ENCODE measurements at places on chromosomes 5 and 9.

- peak; percentile 37 for DNase-seq
Measured at GRCh38 chr5:89313044-89313443, 430.1 kb upstream of the MEF2C start.

GRCh38 chr9:138076650-138077009 is 199.0 kb downstream of the CACNA1B start:
- DNase-seq = no peak

GRCh38 chr9:127825319-127826051 is 22.8 kb downstream of the FPGS start:
- peak; percentile 40 for DNase-seq

DNA sequence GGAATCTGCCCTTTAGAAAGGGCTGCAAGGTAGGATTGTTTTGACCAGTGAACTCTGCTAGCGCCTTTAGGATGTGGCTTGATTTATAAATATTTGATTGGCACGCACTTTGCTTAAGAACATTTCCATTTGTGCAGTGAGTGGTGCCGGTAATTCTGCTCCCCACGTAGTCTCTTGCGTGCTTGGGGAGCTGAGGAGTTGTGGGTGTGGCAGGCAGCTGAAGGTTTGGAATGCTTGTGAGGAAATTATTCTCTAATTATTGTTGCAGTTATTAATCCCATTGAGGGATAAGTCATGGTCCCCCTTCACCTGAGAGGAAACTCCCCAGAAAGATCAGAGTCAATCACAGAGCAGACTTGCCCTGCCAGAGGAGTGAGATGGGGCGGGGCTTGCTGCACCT is 76.7 kb downstream of the FGF1 start:
- DNase-seq = no peak

GRCh38 chr9:127815512-127816361 is 13.1 kb downstream of the FPGS start:
- DNase-seq = no peak

DNA sequence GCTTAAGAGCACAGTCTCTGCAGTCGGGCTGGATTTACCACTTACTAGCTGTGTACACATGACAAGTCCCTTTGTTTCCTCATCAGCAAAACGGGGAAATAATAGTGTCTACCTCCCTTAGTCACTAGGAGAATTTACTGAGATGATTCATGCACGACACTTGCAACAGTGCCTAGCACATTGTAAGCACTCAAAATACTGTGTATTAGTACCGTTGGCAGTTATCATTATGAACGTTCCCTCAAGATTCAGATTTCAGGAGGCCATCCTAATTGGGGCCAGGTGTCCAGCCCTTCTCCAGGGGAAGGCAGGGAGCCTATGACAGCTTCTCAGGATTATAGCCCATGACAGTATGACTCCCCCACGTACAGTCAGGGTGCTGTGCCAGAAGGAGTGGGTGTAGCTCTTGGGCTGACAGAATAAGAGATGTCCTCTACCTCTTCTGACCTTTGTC is 164.3 kb downstream of the DOCK2 start:
- DNase-seq = no peak

GRCh38 chr5:1247811-1248210 is 22.6 kb downstream of the SLC6A18 start:
- no peak for DNase-seq

DNA sequence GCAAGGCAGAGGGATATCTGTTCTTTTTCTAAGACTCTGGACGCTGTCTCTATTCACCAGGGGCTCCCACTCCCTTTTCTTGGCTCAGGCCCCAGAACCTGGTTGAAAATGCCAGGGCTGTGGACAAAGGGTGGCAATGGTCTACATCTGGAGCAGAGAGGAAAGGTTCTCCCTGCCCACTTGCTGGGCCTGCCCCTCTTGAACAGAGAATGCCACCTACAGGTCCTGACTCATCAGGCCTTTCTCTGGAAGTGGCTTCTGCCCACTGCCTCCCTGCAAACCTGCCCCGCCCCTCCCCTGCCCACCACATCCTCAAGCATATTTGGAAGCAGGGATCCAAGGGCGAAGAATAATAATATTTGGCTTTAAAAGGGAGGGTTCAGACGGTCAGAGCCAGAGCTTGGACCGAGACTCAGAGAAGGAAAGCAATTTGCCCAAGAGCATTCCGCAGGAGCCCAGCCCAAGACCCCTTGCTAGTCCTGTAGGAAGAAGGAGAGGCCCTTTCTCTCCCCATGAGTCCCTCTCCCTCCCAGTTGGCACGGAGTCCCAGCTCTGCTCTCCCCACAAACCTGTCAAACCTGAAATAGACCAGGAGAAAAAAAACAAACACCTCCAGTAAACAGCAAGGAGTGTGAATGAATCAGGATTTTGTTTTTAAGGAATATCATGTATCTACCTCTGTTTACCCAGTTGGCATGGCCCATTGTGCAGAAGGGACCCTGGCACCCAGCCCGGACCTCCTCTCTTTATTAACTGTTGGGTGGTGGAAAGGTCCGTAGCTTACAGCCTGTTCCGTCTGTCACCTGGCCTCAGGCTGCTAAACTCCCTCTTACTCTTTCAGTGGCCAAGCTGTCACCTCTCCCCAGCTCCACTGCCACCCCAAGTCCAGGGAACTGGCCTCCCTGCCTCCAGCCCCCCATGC is 37.7 kb upstream of the STXBP1 start:
- DNase-seq = peak; percentile 54

GRCh38 chr5:82624062-82624461 is 345.9 kb upstream of the RPS23 start:
- DNase-seq = no peak

- no peak for DNase-seq
Measured at GRCh38 chr5:5313101-5313635, 109.3 kb upstream of the ICE1 start.

DNA sequence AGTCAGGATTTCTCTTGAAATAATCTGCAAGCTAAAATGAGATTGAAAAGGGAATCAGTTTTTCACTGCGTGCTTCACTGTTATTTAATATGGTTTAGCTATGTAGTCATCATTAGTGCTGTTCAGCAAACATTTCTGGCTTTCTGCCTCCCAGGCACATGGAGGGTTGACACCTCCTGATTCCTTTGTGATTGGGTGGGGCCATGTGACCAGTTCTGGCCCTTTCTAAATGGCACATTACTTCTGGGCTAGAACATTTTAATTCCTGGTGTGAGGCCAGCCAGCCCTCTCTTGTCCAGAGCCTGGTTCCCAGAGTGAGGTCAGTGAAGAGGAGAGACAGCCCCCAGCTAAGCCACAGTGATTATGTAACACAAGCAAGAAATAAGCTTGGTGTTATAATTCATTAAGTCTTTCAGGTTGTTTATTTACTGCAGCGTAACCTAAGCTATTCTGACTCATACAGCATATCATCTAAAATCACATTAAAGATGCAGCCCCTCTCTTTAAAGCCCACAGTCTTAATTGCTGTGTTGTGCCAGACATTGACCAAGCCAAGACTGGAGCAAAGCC is 17.4 kb upstream of the ARSI start:
- DNase-seq = no peak

GRCh38 chr9:121783111-121783510 is 131.7 kb downstream of the DAB2IP start:
- no peak for DNase-seq

DNA sequence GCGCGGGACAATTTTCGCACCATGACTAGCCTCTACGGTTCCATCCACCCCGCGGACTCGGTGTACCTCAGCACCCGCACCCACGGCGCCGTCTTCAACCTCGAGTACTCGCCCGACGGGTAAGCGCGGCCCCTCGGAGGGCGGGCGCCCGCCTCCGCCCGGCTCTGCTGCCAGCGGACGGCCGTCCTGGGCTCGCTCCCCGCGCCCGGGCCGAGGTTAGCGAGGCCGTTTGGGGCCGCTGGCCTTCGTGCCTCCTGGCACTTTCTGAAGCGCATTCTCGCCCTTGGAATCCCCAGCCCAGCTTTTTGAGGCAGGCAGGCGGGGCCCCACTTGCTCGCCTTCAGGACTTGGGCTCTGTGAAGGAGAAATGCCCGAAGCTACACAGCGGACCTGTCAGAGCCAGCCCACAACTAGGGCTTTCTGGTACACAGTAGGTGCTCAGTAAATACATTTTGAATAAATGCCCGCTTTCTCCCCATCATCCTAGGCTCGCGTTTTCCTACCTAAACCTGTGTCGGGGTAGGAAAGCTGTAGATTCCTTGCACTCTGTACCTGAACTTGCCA is 772 bp downstream of the DCAF10 start:
- no peak for DNase-seq

DNA sequence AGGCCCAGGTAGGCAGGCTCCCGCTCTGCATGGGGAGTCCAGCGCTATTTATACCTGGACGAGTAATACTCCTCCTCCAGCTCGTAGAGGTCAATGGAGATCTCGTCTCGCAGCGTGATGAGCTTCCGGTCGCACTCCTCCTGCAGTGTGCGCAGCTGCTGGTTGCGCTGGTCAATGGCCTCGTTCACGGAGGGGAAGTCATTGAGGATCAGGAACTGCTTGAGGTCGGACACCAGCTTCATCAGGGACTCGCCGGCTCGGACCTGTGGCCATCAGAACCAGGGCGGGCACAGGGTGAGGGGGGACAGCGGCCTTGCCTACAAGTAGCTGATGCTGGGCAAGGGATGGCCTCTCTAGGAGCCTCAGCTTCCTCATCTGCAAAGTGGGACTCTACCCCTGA is 3.9 kb downstream of the MED22 start:
- DNase-seq = no peak

- DNase-seq = no peak
Measured at GRCh38 chr5:4704951-4705350, 435.2 kb upstream of the ADAMTS16 start.

- DNase-seq = no peak
Measured at GRCh38 chr5:148412124-148412523, 28.4 kb downstream of the FBXO38 start.

DNA sequence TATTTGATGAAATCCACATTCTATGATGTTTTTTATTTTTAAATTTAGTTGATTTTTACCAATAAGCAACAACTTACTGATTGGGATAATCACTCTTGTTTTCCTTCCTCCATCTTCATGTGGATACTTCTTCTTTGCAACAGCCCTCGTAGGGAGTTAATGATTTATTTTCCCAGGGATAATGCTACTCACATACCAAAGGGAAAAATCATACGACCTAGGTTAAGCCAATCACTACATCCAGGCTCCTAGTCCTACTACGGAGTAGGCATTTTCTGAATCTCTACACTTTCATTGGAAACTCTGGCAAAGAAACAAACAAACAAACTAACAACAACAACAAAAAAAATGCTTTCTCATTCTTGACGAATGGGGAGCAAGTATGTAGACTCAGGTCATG is 663.4 kb downstream of the PTPRD start:
- no peak for DNase-seq

GRCh38 chr9:122029898-122030297 is 63.2 kb downstream of the TTLL11 start:
- no peak for DNase-seq

DNA sequence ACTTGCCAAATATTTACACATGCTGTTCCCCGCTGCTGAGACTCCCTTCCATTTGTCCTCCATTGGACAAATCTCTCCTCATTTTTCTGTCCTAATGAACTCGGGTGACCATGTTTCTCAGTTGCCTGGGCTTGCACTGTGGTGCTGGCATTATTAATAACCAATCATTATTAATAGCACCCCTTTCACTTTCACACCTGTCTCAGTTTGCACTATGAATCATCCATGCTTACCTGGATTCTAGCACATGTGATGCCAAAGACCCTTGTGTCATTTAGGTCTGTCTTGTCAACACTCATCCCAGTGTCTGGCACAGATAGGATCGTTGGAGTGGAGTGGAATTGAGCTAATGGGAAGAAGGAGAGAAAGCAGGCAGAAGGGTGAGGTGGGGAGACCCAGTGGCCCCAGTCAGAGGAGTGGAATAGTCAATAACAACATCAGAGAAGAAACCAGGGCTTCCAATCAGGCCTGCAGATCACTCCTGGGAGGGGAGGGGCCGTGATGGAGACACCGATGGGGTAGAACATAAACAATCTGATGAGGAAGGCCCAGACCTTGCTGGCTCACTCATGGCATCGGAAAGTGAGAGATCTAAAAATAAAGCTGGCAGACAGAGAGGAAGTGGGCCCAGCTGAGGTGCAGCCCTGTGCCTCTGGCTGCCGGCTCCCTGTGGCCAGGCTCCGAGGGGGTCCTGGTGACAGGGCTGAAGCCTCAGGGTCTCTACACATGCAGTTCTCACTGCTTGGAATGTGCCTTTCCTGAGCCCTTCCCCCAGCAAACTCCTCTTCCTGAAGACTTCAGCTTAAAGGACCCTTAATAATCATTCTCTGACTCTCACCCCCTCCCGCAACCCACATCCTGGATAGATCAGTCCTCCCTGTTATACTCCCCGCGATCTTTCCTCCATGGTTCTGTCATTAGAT is 33.5 kb upstream of the CRB2 start:
- no peak for DNase-seq

DNA sequence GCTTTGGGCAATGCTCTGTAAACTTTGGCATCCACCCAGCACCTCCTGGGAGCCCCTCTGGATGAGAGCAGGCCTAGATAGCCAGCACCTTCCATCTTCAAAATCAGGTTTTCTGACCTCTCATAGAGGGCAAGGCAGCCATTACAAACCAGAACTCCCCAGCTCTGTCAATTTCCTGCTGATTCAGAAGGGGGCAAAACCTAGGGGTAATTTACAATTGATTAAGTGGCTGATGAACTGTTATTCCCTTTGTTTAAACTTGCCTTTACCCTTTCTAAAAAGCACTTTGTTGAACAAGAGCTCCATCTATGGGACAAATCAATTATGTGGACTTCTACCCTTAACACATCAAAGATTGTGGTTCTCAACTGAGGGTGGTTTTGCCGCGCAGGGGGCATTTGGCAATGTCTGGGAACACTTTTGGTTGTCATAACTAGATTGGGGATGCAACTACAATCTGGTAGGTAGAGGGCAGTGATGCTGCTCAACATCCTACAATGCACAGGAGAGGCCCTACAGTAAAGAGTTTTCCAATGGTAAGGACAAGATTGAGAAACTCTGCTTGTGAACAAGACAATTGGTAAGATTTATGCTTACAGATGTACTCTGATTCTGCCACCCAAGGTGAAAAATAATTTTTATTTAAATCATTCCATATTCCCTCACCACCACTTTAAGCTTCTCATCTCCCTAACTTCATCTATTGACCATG is 184.1 kb downstream of the MARCHF11 start:
- DNase-seq = peak; percentile 30

DNA sequence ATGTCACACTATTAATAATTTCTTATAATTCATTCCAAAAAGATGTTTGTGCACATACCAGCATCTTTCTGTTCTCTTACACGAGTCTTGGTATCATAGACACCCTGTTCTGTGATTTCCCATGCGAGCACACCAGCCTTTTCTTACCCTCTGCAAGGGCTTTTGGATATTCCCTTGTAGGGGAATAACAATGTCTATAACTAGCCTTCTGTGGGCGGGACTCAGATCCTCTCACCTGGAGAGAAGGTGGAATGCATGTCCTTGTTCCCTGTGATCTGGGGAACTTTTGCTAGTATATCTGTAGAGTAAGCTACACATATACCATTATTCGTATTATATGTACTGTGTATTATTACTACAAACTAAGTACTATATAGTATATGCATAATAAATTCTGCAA is 44.8 kb downstream of the EHMT1 start:
- no peak for DNase-seq

GRCh38 chr5:54692631-54693030 is 175.1 kb downstream of the SNX18 start:
- no peak for DNase-seq

GRCh38 chr9:92728831-92729734 is 35.5 kb downstream of the BICD2 start:
- DNase-seq = no peak

Measured in NCI-H146 (cell line).